BJ (cell line): ENCODE measurements at places on chromosomes 3 and 15. TPM values are rescaled to one million over a fixed set of nuclear protein-coding genes. Genes with fewer than 3 reads are reported as not detected.

The PLA2G4D gene
- not detected in 2 replicates for polyA plus RNA-seq

The HRG gene
- polyA plus RNA-seq: not detected in 2 replicates

The ULK4 gene
- polyA plus RNA-seq: 1.6 and 2.7 TPM in 2 replicates

The SERINC4 gene
- 0.04 TPM in 1 of 2 replicates, not detected in the other for polyA plus RNA-seq

The CDC25A gene
- 1.9 and 2.7 TPM in 2 replicates for polyA plus RNA-seq

The RAD51 gene
- 8.9 TPM in 2 replicates for polyA plus RNA-seq

The MNS1 gene
- 0.32 and 0.58 TPM in 2 replicates for polyA plus RNA-seq

The KPNA1 gene
- polyA plus RNA-seq: 27.8 and 41.7 TPM in 2 replicates

- DNase-seq: no peak
Observed at GRCh38 chr3:64174328-64174727, 50.9 kb downstream of the PRICKLE2 start.

- no peak for DNase-seq
Observed at GRCh38 chr3:79113876-79114275, 653.9 kb downstream of the ROBO1 start.

- DNase-seq: no peak
Observed at GRCh38 chr3:186949281-186949982, 19.1 kb downstream of the ST6GAL1 start.

- DNase-seq: no peak
Observed at GRCh38 chr3:23481616-23482278, 278.6 kb downstream of the UBE2E2 start.

- no peak for DNase-seq
Observed at GRCh38 chr3:39809995-39810595, 686 bp downstream of the MYRIP start.

- no peak for DNase-seq
Observed at GRCh38 chr15:74827614-74828013, 1.2 kb downstream of the CPLX3 start.

- no peak for DNase-seq
Observed at GRCh38 chr3:169218314-169218983, 445.1 kb downstream of the MECOM start.

DNA sequence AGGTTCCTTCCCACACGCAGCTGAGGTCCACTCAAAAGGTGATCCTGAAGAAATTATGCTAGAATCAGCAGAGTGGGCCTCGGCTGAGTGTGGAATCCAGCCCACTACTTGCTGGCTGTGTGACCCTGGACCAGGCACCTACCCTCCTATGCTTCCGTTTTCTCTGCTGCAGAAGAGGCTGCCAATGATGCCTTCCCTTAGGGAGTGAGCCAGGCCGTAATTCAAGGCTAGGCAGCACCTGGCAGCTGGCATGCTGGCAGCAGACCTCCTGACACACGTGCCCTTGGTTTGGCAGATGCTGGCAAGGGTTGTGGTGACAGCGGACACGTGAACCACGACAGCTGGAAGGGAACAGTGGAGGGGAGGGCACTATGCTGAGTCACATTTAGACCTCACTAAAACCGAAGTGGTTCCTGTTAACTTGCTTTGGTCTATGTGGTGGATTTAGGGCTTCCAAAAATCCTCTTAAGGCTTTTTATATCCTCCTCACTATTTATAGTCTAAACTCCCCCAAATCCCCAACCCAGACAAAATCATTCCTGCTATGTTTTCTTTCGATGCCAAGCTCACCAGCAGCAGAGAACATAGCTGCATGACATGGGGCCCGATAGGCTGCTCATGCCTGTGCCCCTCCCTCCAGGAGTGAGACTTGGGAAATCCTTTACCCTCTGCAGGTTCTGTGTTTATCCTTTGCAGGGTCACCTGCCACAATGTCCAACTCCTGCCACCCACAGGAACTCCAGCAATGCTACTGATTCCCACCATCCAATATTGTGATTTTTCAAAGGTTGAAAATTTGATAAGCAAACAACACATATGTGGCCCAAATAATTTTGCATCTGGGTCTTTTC is 10.6 kb upstream of the PCSK6 start:
- DNase-seq: no peak

- DNase-seq: no peak
Observed at GRCh38 chr3:108527109-108527508, 16.7 kb upstream of the MYH15 start.

DNA sequence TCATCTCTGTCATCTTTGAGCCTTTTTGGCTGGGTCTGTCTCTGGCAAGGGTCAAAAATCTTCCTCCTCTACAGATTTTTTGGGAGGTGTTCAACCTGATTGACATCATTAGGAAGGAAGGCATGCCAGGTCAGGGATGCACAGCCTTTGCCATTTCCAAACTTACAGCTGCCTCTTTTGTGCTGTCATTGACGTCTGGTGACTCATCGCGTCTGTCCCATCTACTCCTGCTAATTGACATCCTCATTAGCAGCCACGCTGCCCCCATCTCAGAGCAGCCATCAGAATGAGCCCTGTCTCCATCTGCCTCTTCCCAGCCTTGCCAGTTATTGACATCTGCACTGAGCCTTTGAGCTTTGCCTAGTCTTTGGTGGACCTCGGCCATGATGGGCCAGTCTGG is 53.0 kb downstream of the PDIA5 start:
- DNase-seq: no peak

- DNase-seq: peak; percentile 49
Observed at GRCh38 chr3:129695230-129695629, 88.8 kb upstream of the PLXND1 start.

DNA sequence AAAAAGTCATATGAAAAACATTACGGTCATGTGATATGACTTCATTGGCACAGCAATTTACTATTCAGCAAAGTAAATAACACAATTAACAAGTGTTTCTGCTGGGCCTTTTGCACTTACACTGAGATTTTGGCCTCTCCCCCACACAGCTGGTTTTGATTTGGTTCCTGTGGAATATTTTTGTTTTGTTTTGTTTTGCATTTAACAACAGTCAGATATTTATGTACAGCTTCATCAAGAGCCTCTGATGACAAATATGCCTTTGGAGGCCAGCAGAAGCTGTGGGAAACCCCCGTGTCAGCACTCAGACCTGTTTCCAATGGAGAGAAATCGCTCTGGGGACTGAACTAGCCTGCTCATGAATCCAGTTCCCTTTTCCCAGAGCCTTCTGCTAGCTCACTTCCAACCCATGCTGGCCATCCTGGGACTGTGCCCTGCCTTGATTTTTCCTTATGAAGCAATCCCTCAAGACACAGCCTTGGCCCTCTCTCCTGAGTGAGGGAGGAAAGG is 161.9 kb downstream of the ATG7 start:
- peak; percentile 87 for DNase-seq

DNA sequence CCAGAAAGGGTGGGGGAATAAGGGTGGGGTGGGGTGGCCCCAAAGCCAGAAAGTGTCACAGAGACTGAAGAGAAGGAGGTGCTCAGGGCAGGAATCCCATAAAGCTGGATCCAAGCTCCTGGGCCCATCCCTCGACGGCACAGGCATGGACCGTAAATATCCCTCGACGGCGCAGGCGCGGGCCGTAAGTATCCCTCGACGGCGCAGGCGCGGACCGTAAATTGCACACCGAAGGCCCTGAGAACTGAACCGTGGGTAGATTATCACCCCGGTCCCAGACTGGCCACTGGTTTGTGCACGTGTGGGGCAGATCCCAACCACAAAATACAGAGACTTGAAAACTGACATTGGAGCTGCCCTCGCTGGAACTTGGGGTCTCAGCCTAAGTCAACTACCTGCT is 41.3 kb upstream of the MUC4 start:
- DNase-seq: no peak

DNA sequence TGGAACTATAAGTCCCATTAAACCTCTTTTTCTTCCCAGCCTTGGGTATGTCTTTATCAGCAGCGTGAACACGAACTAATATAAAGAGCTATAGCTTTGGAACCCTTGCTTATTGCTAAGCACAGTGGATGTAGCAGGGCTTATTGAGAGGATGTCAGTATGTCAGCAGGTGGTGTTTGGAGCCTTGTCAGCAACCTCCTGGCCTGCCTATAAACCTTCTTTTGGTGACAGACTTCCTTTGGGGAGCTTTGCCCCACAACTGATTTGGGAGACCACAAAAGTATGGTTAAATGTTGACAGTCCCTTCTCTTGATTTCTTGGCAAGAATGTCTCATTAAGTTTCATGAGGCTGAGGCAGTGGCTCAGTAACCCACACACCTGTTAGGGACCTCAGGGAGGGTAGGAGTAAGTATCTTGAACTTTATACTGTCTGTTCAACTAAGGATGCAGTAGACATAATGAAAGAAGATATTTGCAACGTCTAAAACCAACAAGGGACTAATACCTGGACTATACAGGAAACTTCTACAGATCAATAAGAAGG is 14.8 kb downstream of the CCNDBP1 start:
- DNase-seq: no peak

DNA sequence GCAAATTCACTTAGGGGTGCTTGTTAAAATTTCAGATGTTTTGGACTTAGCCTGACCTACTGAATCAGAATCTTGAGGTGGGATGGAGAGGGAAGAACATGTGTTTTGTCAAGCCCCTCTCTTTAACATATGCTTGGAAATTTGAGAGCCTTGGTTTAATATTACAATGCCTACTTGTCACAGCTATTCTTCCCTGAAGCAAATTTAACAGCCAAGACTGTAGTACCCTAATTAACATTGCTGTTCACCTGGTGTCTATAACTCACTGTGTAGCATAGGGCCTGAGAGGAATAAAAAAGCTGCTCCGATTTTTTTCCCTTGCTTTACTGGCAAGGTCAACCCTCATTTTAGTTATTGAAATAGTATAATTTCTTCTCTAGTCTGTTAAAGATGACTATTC is 880.1 kb downstream of the CADM2 start:
- no peak for DNase-seq

- DNase-seq: peak; percentile 69
Observed at GRCh38 chr15:101070502-101071273, 151.5 kb downstream of the LRRK1 start.

DNA sequence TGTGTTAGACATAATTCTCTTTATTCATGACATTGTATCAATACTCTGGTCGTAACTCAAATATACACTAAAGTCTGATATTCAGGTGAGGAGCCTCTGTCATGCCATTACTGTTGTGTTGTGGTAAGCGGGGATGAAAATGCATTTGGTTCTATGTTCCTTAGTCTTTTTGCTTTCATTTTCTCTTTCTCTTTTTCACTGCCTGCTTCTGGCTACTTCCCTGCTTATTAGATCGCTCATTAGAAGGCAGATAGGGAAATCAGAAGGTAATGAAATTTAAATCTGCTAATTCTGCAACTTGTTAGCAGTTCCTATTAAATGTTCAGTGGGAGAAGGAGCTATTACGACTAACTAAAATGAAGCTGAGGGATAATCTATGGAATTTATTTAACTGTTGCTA is 345.0 kb downstream of the GRM7 start:
- no peak for DNase-seq

DNA sequence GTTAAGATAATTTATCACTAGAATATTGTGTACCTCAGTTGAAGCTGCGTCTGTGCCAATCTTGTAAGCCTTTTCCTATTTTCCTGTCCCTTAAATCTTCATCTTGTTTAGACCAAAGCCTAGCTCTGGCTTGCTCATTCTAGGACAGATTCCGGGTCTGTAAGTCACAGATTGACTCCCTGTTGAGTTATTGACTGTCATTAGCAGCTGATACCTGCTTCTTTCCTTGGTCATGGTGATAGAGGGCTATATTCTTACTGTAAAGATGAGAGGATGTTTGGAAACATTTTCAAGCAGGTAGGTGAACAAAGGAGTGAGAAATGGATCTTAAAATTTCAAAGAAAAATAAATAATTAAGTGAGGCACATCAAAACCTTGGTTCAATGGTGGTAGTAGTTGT is 200.2 kb downstream of the KCNH8 start:
- no peak for DNase-seq

- DNase-seq: peak; percentile 18
Observed at GRCh38 chr15:34855413-34855812, 60.1 kb upstream of the ACTC1 start.

DNA sequence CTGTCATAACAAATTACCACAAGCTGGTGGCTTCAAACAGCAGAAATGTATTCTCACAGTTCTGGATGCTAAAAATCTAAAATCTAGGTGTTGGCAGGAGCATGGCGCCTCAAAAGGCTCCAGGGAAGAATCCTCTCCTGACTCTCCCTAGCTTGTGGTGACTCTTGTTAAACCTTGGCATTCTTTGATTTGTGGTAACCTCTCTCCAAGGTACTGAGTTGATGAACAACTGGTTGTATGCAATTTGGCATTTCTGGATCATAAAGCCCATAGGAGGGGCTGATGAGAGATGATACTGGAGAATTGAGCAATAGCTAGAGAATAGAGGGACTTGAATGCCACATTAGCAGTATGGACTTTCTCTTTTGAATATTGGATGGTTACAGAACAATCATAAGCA is 821.8 kb downstream of the TBL1XR1 start:
- DNase-seq: no peak

- peak; percentile 42 for DNase-seq
Observed at GRCh38 chr15:95162069-95162468, 930.7 kb downstream of the MCTP2 start.
